ENCODE measurements at places on chromosomes 3 and 15.

GRCh38 chr3:98730338-98730737 is 32.8 kb upstream of the ST3GAL6 start:
- no peak for DNase-seq

GRCh38 chr3:28923994-28924393 is 356.9 kb upstream of the RBMS3 start:
- no peak for DNase-seq

DNA sequence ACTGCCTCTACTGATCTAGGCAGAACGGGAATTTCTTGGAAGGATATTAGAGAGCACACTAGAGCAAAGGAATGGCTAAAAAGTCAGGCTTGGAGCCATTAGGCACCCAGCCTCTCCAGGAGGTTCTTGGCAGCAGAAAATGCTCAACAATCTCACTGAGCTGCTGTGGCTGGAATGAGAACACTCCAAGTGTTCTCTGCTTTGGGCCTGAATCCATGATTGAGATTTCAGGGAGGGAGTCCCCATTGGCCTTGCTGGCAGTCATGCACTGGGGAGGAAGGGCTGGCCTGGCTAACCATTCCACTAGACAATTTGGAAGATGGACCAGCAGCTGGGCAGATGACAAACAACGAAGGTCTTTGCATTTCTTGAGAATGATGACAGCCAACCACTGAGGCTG is 362.6 kb downstream of the SHQ1 start:
- DNase-seq = no peak

- no peak for DNase-seq
Observed at GRCh38 chr3:55172913-55173312, 245.1 kb upstream of the LRTM1 start.

GRCh38 chr3:103803787-103804186 is 1369.0 kb downstream of the ZPLD1 start:
- DNase-seq = no peak

DNA sequence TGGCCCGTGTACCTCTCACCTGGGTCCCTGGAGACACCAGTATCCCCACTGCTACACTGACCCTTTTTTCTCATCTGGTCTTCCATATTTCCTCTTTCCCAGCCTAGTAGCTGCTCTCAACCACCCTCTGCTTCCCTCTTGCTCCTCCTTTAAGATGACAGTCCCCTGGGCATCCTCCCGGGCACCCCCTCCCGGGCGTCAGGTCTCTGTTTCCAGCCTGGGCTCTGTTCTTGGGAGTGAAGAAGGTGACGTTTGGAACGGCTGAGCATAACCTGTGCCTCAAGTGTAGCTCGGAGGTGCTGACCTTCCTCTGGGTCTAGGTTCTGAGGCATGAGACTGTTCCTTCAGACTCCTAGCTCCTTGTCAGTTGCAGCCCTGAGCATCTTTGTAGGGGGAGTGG is 101.2 kb downstream of the VGLL4 start:
- DNase-seq = no peak
